Cortex of kidney (tissue), 1 donor: ENCODE measurements at places on chromosomes 11 and 22.

DNA sequence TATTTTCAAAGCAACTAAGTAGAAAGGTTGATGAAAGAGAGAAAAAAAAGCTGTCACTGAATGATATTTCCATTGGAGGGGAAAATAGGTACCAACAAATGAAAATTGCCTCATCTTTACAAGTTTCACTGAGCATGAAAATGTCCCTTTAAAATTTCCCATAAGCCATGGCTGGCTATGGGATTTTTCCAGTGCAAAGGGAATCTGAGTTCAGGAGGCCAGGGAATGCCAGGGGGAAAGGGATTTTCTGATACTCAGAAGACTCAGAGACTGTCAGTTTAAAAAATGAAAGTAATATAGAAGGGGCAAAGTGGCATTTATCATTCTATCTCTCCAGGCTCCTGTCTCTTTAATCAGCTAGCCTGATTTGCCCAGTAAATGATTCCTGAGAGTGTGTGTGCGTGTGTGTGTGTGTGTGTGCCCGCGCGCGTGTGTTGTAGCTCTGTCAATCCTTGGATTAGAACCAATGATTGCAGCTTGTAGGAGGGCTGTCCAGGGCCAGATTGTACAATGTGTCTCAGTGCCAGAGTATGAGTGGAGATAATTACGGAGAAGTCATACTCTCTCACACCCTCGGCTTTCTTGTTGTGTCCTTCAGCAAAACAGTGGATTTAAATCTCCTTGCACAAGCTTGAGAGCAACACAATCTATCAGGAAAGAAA, at the start of gene NTM:
TSS of gene NTM (plus strand) at position 526 of the 662 bp plus-strand sequence.
- DNase-seq, result no peak

- DNase-seq, result no peak
These were observed 12.7 kb upstream of the MYO18B start for GRCh38 chr22:25729016-25729995.

- DNase-seq, result no peak
These were observed 3.0 kb downstream of the PACSIN3 start for GRCh38 chr11:47183031-47183856.

GRCh38 chr11:76329084-76329648, 51.8 kb downstream of the THAP12 start:
- DNase-seq, result no peak

DNA sequence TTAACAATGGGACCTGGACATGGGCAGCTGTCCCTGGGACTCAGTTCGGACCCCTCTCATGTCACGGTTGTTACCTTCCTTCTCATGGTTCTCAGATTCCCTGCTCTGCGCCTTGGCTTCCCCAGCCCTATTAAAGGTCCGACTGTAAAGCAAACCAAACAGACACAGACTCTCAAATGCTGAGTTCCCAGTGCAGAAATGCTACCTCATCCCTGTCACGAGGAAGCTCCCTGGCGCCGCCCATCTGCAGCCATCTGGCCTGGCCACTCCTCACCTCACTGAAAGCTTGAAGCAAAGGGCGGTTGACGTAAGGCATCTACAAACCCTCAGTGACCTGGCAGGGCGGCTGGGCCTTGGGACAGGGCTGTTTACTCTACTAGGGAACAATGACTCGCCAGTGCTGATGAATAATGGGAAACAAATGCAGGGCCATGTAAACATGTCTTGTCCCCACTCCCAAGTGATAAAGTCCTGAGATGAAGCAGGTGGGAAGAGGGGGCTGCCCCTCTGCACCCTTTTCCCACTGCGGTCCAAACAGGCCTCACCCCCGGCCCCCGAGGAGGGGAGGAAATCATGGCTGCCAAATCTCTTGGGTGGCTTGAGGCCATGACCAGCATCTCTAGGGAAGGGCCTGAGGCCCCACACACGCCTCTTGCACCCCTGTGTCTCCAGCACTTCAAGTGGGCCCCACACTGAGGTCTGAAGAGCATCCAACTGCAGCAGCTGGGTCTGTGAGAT, 49.3 kb downstream of the SCUBE1 start:
- no peak for DNase-seq
